ENCODE measurements at places on chromosomes 6 and 20.

GRCh38 chr6:27592481-27593199, 119.7 kb upstream of the ZNF184 start:
- DNase-seq: peak; percentile 71

DNA sequence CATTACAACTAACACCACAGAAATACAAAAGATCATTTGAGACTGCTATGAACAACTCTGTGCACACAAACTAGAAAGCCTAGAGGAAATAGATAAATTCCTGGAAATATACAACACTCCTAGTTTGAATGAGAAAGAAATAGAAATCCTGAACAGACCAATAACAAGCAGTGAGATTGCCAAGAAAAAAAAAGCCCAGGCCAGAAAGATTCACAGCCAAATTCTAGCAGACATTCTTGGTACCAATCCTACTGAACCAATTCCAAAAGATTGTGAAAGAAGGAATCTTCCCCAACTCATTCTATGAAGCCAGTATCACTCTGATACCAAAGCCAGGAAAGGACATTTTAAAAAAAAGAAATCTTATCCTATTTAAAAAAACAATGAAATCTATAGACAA, 7.0 kb upstream of the CDK19 start:
- no peak for DNase-seq

- DNase-seq: no peak
Measured at GRCh38 chr6:967701-968100, 274.8 kb upstream of the EXOC2 start.

- DNase-seq: no peak
Measured at GRCh38 chr6:167027308-167027707, 28.1 kb downstream of the CEP43 start.
